EH (cell line): ENCODE measurements at places on chromosomes 6 and 20.
A peak's percentile ranks its signal among the peaks of the same experiment; 100 is the strongest.

GRCh38 chr6:127998985-127999384, 98.1 kb upstream of the THEMIS start:
- DNase-seq, result no peak

- DNase-seq, result no peak
Observed at GRCh38 chr6:79861023-79861422, 86.3 kb downstream of the ELOVL4 start.

DNA sequence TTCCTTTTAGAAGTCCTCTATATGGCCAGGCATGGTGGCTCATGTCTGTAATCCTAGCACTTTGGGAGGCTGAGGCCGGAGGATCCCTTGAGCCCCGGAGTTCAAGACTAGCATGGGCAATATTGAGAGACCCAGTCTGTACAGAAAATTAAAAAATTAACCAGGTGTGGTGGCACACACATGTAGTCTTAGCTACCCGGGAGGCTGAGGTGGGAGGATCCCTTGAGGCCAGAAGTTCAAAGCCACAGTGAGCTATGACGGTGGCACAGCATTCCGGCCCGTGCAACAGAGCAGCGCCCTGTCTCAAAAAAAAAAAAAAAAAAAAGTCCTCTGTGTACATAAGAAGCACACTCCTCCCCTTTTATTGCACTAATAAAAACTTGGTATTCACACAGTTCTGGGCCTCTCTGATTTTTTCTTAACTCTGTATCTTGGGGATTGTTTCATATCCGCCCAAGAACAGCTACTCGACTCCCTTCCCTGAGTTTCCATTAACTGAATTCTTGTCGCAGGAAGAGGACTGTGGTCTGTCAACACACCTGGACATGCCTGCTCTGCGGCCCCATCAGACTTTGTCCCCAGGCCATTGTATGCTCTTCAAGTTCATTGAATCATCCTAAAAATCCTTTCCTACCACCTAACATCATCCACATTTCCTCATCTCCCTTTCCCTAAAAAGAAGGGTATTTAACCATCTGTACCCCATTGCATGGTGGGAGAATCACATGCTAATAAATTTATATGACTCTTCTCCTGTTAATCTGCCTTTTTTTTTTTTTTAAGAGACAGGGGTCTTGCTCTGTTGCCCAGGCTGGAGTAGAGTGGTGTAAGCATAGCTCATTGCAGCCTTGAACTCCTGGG, 25.9 kb upstream of the PPP1R3G start:
- no peak for DNase-seq

DNA sequence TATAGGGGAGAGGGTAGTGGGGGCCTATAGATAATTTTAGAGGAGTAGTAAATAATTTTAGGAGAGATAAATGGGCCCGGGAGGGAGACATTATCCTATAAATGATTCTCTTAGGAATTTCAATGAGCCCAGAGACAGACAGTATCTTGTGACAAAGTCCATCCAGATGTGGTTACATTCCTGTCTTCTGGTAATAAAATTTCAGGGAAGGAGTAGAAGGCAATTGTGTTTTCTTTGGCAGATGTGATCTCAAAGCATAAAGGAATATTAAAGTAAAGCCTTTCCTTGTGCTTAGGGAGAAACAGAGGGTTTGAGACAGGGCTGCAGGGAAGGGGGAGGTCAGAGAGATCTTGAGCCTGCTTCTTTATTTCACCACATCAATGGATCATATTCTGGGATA, 979.8 kb upstream of the GJE1 start:
- DNase-seq, result peak; percentile 65

DNA sequence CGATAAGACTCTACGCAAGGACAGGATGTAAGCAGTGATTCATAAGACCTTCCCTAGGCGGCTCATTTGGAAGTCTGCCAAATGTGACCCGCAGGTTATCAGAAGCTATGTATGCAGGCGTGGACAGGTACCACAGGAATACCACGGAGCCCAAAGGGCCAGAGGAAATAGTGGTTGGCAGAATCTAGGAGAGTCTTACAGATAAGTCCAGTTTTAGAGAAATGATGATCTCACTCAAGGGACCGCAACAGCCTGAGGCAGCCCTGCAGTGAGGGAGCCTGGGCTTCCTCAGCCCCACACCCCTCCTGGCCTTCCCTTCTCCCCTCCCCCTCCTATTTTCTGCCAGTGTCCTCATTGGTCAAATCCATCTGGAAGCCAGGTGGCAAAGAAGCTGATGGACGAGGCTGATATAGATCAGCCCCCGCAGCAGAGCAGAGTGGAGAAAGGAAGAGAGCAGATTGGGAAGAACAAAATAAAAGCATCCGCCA, 110.6 kb downstream of the FNDC1 start:
- DNase-seq, result no peak
